ENCODE measurements at places on chromosomes 12 and 14.

- no peak for DNase-seq
These were observed 73.3 kb upstream of the HIF1A start for GRCh38 chr14:61622051-61622450.

- no peak for DNase-seq
These were observed 21.2 kb downstream of the FBLN5 start for GRCh38 chr14:91926131-91926890.

- DNase-seq = no peak
These were observed 26.5 kb upstream of the BCAT1 start for GRCh38 chr12:24975425-24975824.

DNA sequence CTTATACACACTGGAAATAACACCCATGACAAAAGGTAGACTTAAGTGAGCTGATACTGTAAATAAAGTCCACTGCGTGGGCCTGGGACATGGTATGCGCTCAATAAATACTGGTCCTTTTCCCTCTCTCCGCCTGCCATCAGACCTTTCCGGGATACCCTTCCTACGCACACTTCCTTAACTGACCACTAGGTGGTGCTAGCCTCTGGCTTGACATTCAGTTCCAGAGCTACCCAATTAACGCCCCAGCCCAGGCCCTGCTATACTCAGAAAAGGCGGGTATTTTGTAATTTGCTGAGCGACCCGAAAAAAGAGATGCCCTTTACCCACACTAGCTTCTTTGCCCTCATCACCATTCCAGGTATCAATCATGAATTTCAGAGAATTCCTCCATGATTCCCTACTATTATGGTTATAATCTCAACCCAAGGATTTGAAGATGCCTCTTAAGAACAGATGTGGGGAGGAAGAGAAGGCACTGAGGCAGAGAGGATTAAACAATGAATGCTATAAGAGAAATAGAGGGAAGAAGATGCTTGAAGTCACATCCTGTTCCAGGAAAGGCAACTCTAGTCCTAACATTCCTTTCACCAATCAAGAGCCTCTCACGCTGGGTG, 3.9 kb upstream of the LRP1 start:
- DNase-seq = peak; percentile 36

- DNase-seq = no peak
These were observed 63.1 kb downstream of the BBS10 start for GRCh38 chr12:76284816-76285750.

GRCh38 chr14:75803765-75804164, 142.7 kb downstream of the TTLL5 start:
- no peak for DNase-seq

DNA sequence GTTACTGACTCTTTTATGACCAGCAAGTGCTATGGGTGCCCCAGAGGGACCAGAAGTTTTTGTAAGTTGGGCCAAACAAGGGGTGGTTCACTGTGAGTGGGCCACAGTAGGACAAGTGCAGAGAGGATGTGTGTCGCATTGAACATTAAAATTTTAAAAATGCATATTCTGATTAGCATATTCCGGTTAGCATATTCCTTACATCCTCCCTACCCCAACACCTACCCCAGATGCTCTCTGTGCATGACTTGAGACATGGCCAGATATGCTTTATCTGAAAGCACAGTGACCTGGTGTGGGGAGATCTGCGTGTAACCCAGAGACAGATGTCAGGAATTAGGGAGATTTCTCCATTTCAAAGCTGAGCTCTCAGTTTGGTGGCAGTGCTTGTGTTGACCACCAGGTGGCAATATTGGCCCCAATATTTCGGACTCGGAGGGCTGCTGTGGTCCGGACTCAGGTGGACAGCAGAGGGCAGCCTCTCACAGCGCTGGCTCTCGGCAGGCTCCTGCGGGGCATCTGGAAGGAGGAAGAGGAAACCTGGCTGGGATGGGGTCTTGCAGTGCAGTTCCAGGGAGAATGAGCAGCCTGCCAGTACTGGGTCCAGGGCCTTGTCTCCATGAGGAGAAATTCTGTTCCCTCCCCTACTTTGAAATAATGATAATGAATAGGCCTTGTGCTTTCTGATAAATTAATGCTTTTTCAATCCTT, 1.6 kb upstream of the CEBPE start:
- DNase-seq = peak; percentile 57

DNA sequence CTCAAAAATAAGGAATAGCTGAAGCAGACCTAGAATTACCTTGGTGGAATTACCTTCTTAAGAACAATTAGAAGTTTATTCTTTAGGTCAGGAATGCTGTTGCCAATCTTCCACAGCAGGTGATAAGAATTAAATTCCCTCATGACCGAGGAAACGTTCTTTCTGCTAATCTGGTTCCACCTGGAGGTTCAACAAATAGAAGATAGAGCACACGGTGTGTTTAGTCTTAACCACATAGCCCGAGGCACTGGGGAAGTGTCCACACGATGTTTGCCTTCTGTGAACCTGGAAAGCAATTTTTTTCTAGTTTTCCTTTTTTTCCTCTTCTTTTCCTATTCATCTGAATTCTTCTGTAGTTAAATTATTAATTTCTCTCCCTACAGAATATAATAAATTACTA, 906.9 kb downstream of the NRXN3 start:
- no peak for DNase-seq

DNA sequence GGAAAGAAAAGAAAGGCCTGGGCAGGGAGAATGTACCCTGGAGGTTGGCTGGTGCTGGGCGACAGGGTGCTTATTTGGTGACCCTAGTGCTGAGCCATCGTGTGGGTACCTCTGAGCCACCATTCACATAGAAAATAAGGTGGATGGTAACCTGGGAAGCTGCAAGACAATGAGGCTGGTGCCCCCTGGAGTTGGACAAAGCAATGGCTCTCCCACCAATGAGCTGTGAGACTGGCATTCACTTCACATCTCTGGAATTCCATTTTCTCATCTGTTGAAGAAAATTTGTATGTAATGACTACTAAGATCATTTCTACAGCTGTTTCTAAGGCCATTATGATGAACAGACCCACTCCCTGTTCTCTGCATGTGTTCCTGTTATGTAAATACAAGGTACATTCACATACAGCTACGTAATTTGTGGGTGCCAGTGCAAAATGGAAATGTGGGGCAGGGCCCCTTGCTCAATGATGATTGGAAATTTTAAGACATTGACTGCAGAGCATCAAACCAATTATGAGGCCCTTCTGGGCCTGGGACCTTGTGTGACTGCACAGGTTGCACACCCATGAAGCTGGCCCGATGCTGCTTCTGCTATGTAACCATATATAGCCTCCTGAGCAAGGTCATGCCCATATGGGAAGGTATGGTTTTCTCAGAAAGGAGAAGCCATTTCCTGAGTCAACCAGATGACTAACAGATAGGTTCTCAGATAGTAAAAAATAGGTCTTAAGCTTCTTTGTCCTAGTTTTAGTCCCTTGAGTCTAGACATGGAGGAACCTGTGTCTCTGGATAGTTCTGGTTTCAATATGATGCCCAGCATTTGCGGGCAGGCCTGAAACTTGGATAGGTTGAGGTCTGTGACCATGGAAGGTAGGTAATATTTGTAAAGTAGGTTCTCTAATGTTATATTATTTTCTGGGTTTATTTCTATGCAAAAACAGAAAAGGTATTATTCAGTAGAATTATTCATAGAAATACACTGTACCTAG, 63.4 kb upstream of the IGF1 start:
- DNase-seq = no peak

DNA sequence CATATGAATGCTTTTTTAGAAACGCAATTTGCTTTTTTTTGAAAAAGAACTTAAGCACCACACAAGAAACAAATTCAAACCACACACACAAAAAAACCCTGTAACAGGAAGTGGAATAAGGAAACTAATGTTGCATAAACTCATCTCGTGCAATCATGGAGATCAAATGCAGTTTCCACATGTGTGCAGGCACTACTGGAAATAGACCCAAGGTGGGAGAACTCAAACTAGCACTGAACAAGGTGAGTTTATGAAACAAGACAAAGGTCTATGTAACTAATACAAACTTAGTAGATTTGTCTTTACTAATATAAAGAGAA, 17.5 kb downstream of the NIN start:
- DNase-seq = no peak

DNA sequence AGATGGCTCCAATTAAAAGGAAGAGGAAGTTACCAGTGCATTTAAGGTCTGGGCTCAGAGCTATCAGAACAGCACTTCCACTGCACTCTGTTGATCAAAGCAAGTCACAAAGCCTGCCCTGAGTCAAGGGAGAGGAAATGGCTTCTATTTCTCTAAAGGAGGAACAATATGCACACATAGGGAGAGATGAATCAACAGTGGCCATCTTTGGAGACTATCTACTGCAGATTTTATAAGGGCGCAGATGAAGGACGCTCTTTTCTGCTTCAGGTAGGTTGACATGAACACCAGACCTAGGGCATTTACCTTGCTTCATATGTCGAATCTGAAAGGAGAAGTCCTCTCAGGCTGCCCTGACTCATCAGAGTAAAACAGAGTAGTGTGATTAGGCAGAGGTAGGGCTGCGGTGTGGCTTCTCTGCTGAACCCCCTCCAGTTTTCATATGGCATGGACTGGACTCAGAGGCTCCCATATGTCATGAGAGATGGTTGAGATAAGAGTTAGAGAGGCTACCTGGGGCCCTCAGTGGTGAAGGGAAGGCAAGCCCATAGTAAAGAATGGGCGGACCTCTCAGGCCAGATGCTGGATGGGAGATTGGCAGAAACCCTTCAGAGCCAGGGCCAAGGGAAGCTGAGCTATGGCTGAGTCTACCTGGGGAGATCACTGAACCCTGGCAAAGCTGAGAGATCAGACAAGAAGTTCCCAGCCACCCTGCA, 84.4 kb downstream of the ARF6 start:
- no peak for DNase-seq

- no peak for DNase-seq
These were observed 1252.6 kb downstream of the TMEM121 start for GRCh38 chr14:106778986-106779385.

All from NCI-H1417 treated with DMSO at 0.1 percent for 48 hours (cell line).